ENCODE measurements at places on chromosomes 1 and 21.

- DNase-seq = no peak
These were observed 17.5 kb upstream of the TTC22 start for GRCh38 chr1:54818461-54819194.

DNA sequence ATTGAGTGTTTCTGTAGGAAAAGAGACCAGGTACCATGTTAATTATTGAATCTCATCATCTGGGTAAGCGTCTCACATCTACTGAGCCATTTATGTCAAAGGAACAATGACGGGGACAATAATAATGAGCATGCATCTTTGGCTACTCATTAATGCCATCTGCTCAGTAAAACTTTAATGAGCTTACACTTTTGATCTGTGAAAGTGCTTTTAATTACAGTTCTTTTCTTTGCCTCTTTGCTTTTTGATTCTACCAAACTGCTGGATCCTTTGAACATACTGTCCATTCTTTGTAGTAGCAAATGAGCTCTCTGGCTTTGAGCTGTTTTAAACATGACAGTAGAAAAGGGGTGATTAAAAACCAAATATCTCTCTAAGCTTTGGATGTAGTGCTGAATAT is 181.2 kb upstream of the IVNS1ABP start:
- DNase-seq = peak; percentile 65

DNA sequence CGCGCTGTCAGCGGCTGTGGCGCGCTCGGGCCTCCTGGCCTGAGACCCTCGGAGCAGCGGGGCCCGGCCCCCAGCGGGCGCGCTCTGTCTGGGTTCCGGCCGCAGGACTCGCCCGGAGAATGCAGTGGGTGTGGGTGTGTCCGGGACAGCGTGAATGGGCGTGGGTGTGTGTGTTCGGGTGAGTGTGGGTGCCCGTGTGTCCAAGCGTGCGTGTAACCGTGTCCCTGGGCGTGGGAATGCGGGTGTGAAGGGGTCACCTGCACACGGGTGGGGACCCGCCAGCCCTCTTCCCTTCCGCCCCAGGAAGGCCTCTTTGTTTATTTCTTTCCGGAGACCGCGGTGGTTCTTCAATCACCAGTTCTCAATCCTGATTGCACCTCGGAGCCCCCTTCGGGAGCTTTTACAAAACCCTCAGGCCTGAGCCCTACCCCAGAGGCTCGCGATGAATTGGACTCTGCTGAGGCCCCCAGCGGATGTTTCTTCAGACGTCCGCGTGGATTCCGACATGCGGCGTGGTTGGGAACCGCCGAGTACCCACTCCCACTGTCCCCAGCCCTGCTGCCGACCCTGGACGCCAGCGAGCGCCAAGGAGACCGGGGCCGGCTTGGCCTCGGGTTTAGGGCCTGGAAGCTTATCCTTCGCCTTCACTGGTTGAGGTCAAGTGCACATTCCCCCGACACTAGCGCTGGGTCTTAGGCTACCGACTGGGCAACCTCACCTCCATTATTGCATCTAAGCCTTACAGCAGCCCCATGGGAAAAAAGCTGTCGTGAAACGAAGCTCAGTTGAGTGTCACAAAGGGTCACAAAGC is 19.3 kb downstream of the SERTAD4 start:
- peak; percentile 75 for DNase-seq

- no peak for DNase-seq
These were observed 1384.1 kb upstream of the B3GALT2 start for GRCh38 chr1:194570476-194570875.

- DNase-seq = peak; percentile 92
These were observed 561.1 kb downstream of the NPHP4 start for GRCh38 chr1:5430911-5431697.
